ENCODE measurements at places on chromosomes 3 and 15.

- no peak for DNase-seq
Measured at GRCh38 chr3:139629033-139629432, 48.7 kb downstream of the NMNAT3 start.

DNA sequence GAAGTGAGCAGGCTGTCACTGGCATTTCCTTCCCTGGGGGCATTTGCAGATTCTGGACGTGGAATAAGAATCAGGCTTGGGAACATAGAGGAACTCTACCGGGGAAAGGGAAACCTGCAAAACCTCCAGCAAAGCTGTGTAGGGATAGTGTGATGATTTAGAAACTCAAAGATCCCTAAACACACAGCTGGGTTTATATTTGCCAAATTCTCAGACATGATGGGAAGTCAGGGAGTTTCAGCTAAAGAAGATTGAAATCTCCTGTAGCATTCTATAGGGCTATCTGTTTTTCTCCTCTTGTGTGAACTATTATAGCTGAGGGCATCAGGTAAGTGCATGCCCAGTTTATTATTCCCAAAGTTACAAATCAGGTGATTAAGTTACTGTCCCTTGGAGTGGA is 9.2 kb upstream of the CLEC3B start:
- no peak for DNase-seq

DNA sequence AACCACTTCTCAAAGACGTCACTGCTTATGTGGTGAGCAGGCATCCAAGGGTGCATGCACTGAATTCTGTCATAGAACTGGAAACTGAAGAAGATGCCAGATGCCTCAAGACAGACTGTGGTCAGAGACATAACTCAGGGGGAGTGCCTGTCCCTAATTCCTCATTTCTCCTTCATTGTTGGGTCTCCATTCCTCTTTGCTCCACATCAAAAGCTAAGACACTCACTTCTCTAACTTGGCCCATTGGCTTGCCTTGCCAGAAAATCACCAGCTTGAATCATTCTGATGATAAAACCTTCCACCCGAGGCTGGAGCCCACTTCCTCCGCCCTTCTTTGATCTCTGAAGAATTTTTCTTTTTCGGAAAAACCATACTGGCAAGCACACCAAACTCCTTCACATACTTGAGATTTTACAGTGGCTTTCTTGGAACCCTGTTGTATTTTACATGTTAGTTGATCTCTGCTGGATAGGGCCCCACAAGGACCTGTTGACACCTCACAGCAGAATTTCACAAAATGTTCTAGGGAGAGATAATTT is 69.9 kb downstream of the COL8A1 start:
- no peak for DNase-seq

GRCh38 chr3:29627136-29628117 is 346.6 kb downstream of the RBMS3 start:
- DNase-seq: no peak

DNA sequence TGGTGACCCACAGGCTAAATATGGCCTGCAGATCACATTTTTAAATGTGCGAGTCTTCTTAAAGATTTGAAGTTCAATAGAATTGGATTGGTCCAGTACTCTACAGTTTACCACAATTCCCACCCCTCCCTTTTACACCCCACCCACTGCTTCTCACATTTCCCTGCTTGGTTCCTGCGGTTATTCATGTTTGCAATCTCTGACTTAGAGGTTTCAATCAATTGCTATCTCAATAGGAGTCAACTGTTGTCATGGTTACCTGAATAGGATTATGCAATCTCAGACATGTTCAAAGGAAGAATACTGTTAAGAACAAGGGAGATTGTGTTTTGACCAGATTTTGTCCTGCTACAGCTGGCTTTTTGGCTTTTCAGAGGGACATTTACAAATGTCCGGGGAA is 4.9 kb upstream of the C3orf49 start:
- no peak for DNase-seq

DNA sequence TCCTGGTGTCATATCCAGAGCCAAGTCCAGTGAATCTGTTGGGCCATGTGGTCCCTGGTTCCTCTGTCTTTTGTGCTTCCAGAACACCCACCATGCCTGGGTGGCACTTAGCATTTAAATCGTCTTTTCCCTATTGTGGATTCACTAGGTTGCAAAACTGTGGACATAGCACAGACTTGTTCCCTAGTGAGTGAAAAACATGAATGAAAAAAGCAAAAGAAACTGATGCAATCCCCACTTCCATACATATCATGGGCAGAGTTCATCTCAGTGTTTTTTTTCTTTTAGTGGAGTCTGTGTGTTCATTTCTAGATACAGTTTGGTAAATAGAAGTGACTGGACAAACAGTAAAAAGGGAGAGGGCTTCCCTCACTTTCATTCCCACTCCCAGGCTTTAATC is 170.5 kb downstream of the SLCO3A1 start:
- DNase-seq: no peak

DNA sequence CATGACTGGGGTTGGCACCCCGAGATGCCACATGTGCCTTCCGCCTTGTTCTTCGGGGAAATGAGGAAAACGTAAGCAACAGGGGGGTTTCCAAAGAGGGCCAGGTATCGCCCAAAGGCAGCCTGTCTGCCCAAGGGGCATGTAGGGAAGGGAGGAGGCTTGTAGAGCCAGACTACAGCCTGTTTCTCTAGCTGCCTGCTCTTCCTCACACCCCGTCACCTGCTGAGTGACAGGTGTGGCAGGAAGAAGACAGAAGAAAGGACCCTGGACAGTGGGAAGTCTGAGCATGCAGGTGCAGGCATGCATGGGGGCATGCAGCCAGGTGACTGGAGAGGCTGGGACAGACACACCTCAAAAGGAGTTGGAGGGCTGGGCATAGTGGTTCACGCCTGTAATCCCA is 9.8 kb downstream of the PLA2G4E start:
- DNase-seq: no peak

DNA sequence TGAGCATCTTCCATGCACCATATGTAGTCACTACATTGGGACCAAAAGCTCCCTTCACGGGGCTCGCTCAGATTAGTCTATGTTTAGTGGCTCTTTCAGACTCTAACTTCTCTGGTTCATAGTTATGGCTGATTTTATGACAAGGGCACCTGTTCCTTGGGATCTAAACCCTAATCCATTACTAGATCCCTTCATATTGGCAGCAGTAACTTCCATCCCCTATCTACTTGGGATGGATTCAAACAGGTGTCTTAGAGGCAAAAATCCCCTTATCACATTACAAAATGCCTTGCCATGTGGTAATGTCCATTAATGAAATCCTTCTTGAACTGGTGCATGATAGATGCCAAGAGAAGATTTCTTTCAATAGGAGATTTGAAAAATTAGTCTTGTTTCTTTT is 96.7 kb upstream of the TP63 start:
- DNase-seq: no peak

Data from activated T-helper 1 cell treated with anti-CD3 and anti-CD28 coated beads, Interleukin-2, amount 50 U/mL, for 16 hours (primary cell).